ENCODE measurements at places on chromosomes 7 and 10.

- DNase-seq, result no peak
Measured at GRCh38 chr10:44064317-44064716, 320.6 kb downstream of the CXCL12 start.

DNA sequence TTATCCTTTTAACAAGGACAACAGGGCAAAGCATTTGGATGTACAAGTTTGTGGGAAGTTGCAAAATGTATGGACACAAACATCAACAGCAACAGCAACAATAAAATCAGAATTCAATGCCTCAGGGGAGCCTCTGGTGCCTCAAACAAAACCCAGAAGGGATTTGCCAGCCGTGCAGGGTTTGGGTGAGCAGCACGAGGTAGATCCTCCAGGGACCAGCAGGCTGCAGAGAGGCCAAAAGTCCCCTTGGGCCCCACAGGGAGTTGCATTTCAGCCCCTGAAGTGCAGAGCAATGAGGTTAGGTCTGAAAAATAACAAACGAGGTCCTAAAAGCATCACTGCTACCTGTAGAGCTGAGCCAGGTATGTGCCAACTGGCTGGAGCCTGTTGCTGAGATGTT lies 51.7 kb upstream of the CPXM2 start:
- no peak for DNase-seq

DNA sequence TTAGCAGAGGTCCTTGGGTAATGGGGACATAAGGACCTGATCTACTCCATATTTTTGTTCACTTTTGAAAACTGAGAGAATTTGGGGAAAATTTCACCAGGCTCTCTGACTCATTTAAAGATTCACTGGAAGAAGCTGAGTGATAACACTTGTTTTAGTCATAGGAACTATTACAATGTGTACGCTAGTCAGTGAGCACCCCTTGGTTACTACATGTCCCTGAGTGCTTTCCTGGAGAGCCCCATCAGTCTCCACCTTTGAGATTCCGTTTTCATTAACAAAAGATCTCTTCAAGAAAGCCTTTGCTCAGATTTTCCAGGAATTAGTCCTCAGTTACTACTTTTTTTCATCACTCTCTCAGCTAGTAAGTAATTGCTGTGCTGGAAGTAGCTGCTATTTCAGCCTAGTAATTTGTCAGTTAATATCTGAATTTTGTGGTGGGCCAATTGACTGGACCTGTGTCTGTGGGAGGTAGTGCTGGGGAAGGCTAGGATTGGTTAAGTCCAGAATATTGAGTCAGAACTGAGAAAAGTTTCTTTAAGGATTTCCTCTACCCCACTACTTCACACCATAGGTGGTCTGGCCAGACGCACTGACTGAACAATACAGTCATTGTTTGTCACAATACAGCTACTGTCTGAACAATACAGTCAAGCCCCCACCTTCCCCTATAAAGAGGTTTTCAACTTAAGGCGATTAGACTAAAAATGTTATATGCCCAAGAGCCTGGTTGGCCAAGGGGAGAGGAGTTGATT lies 235.0 kb downstream of the CCDC7 start:
- no peak for DNase-seq

DNA sequence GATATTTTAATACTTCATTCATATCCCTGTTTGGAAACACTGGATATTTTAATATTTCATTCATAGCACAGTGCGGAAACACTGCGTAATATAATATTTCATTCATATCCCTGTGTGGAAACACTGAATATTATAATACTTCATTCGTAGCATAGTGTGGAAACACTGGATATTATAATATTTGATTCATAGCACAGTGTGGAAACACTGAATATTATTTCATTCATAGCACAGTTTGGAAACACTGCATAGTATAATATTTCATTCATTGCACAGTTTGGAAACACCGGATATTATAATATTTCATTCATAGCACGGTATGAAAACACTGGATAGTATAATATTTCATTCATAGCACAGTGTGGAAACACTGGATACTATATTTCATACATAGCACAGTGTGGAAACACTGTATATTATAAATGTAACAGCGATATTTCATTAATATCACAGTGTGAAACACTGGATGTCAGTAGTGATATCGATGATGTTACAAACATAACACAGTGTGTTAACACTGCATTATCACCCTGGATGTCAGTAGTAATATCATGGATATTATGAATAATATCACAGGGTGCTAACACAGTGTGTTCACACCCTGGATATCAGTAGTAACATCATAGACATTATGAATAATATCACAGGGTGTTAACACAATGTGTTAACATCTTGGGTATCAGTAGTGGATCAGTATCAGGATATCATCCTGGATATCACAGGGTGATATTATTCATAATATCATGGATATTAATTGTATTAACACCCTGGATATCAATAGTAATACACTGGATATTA lies 2.9 kb upstream of the TMEM225B start:
- DNase-seq, result no peak

GRCh38 chr7:129898502-129899160 lies 54.1 kb downstream of the UBE2H start:
- DNase-seq, result no peak

DNA sequence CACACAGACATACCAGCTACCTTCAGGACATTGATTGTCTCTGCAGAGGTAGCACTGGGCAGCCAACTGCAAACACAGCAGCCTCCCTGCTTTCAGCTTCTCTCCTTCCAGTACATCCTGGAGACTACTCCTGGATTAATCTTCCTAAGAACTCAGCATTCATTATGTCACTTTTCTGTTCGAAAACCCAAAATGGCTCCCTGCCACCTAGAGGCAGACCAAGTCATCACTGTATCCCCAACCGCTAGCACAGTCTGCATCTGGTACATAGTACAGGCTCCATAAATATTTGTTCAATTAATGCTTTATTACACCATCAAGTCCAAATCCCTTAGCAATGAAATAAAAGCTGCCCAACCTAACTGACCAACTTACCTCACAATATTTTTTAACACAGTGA lies 5.0 kb upstream of the SEC31B start:
- DNase-seq, result no peak

- no peak for DNase-seq
Measured at GRCh38 chr7:131722371-131722770, 165.9 kb upstream of the PODXL start.

DNA sequence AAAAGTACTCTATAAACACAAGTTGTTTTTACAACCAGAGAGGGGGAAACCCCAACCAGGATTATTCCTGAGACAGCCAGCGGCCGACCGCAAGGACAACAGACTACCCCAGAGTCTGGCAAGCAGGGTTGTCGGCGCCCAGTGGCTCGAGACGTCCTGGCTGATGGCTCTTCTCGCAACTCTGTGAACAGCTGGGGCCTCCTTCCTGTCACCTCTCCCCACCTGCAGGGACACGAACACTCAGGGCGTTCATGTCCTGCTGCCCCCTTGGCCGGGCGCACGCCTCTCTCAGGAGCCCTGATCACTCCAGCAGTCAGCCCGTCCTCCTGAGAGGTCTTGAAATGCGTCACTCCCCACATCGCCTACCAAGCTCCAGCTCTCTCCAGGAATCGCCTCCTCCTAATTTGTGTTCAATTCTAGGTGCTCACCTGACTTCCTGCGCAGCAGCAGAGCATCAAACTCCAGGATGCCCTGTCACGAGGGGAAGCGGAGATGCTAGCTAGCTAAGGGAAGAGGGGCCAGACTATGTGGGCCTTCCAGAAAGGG lies 66.4 kb upstream of the TNRC18 start:
- DNase-seq, result no peak

DNA sequence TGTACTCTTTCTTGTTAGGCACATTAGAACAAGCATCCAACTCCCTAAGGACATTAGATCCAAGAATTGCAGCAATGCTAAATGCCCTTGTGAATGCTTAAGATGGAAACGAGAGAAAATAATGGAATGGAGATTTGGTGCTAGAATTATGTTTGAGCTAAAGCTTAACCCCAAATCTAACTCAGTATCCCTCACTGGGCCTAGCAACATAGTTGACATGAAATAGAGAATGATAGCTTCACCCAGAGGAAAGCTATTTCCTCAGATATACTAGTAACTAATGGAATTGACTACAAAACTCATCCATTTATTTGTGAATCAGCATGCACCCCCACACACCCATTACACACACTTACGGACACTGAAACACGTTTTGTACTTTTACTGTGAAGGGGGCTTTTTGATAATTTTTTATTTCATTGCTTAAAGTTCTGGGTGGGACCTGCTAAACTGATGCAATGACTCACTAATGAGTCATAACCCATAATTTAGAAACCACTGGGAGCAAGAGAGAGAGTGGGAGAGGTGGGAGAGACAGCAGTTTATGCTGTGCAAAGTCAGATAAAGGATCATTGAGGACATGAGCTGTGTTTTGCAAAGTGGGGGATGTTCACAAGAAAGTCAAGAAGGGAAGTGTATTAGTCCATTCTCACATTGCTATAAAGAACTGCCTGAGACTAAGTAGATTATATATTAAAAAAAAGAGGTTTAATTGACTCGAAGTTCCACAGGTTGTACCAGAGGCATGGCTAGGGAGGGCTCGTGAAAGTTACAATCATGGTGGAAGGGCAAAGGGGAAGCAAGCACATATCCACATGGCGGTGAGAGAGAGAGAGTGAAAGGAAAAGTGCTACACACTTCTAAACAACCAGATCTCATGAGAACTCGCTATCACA lies 382.7 kb downstream of the SFMBT2 start:
- no peak for DNase-seq

DNA sequence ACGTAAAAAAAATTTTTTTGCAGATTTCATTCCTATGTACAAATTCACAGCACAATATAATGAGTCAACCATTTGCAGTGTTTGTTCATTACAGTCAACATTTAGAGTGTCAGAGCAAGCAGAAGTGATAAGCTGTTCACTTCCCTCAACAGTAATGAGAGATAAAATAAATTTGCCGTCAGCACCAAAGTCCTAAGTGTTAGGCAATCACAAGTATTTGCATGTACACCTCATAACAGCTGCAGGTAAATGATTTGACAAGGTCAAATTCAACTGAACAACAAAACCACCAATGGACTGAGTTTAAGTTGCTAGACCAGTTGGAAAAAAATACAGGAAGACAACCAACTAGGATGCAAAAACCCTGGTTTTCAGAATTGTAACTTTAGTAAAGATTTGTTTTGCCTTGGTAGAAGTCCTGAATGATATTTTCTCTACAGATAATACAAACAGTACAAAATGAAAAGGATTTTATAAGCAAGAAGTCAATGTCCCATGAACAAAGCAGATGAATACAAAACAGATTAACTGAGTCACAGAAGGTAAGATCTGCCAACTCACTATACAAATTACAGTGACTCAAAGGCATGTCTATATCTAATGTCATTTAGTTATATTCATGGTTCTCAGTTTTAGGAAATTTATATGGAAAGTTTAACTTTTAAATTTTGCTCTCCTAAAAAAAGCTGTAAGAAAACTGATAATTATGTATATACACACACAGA lies 10.4 kb downstream of the RAPGEF5 start:
- DNase-seq, result no peak

GRCh38 chr7:30814700-30815387 lies 43.6 kb downstream of the MINDY4 start:
- DNase-seq, result no peak

DNA sequence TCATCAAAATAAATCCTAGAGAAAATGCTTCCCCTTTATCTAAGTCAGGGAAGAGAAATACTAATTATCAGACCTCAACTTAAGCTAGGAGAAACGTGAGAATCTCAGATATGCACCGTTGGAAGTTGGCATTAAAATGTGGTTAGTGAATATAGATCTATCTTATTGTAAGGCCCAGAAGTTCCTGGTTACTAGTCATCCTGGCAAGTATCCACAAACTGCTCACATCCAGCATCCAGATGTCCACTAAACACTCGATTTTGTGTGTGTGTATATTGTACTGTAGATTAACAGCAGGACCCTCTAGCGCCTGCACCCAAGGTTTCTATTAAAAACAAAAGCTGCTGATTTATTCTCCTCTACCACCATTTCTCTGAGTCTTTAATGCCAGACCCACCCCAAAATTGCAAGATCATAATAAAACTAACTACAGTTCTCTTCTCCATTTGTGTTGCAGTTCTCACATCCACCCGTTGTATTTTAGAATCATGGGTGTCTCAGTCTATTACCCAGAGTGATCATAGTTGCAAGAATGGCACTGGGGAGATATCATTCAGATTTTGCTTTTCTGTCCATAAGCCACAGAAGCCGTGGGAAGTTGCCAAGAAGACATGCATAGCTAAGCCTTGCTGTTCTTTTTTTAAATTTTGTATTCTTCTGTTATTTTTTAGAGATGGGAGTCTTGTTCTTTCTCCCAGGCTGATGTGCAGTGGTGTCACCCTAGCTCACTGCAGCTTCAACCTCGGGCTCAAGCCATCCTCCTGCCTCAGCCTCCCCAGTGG lies 165.4 kb downstream of the KIAA1217 start:
- DNase-seq, result no peak

DNA sequence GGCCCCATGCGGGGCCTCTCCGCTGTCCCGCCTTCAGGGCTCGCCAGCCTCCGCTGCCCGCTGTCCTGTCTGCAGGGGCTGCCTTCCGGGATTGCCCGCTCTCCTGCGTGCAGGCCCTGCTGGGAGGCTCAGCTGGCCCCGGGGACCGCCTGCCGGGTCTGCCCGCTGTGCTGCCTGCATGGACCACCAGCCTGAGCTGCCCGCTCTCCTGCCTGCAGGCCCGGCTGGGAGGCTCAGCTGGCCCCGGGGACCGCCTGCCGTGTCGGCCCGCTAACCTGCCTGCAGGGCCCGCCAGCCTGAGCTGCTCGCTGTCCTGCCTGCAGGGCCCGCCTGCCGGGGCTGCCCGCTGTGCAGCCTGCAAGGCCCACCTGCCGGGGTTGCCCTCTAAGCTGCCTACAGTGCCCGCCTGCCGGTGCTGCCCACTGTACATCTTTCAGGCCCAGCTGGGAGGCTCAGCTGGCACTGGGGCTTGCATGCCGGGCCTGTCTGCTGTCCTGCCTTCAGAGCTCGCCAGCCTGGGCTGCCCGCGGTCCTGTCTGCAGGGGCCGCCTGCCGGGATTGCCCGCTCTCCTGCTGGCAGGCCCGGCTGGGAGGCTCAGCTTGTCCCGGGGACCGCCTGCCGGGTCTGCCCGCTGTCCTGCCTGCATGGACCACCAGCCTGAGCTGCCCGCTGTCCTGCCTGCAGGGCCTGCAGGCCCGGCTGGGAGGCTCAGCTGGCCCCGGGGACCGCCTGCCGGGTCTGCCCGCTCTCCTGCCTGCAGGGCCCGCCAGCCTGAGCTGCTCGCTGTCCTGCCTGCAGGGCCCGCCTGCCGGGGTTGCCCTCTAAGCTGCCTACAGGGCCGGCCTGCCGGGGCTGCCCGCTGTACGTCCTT lies 165.1 kb downstream of the GLRX3 start:
- DNase-seq, result peak; percentile 7

DNA sequence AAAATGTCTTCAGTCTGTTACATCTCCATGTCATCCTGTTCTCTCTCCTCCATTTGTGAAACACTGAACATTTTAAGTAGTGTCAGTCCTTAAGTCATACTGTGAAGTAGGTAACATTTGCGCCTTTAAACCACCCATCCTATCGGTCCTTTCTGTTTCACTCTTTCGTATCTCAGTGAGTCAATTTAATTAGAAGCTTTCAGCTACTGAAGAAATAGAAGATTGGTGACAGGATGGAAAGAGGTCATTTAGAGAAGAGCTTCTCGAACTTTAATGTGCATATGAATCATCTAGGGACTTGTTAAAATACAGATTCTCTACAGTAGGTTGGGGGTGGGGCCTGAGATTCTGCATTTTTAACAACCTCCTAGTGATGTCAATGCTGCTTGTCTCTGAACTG lies 113.4 kb downstream of the SRI start:
- no peak for DNase-seq

- DNase-seq, result no peak
Measured at GRCh38 chr10:60032723-60033122, 126.4 kb upstream of the CCDC6 start.

Measured in activated T-helper 9 cell treated with anti-CD3 and anti-CD28 coated beads, Interleukin-2, amount 50 U/mL, for 16 hours (primary cell).